G401 (cell line): ENCODE measurements at places on chromosomes 3 and 15.

DNA sequence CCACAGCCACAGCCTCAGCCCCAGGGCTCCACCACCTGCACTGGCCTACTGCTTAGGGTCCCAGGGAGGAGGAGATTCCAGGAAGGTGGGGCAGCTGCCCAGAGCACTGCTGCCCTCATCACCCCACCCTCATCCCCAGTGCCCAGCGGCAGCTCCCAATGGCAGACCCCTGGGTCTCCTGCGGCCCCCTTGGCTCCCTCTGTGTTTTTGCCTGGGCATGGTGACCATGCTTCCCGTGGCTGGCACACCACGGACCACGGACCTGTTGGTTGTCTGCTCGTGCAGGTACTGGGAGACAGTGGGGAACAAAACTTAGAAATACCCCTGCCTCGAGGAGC, 2.7 kb downstream of the CHST13 start:
- no peak for DNase-seq

GRCh38 chr3:42960282-42960681, 18.8 kb upstream of the GASK1A start:
- DNase-seq = no peak

DNA sequence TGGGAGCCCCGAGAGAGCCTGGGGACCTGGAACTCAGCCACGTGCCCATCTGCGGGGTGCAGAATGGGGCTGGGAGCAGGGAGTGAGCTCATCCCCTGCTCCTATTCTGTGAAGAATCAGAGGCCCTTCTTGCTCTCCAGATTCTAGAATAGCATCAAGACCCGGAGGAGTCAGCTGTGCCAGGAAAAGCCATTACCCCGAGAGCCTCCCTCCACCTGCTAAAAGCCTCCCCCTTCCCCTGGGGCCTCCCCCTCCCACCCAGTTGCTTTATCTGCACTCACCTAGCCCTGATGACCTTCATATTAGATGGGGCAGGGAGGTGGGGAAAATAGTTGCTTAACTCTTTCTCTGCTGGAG, 23.1 kb downstream of the CCDC33 start:
- no peak for DNase-seq

DNA sequence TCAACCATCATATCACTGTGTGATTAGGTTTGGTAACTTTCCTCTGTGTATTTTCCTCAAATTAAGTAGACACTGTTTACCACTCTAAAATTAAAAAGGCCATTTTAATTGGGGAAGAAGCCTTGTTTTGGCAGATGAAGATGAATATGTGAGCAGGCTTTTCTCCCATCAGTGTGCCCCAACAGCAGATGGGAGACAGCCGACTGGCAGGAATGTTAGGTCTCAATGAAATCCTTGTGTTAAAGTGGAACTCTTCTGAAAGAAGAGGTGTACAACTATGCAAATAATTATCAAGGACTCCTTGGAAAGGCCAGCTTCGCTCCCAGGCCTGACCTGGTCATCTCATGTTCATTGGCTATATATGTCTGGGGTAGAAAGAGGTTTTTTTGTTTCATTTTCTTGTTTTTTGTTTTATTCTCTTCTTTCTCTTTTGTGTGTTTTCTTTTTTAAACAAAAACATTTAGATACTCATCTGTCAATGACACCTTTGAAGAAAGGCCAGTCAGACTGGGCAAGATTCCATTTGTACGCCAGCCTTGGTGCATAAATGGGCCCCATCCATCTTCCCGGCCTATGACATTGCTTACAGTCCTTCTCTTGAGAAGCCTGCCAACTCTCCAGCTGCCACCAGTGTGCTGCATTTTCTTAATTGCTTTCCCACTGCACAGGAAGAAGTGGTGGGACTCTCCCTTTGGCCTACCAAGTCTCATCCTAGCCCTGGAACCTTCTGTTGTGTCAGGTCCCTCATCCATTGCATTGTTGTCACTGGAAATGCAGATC, 25.8 kb downstream of the LRTM1 start:
- no peak for DNase-seq

DNA sequence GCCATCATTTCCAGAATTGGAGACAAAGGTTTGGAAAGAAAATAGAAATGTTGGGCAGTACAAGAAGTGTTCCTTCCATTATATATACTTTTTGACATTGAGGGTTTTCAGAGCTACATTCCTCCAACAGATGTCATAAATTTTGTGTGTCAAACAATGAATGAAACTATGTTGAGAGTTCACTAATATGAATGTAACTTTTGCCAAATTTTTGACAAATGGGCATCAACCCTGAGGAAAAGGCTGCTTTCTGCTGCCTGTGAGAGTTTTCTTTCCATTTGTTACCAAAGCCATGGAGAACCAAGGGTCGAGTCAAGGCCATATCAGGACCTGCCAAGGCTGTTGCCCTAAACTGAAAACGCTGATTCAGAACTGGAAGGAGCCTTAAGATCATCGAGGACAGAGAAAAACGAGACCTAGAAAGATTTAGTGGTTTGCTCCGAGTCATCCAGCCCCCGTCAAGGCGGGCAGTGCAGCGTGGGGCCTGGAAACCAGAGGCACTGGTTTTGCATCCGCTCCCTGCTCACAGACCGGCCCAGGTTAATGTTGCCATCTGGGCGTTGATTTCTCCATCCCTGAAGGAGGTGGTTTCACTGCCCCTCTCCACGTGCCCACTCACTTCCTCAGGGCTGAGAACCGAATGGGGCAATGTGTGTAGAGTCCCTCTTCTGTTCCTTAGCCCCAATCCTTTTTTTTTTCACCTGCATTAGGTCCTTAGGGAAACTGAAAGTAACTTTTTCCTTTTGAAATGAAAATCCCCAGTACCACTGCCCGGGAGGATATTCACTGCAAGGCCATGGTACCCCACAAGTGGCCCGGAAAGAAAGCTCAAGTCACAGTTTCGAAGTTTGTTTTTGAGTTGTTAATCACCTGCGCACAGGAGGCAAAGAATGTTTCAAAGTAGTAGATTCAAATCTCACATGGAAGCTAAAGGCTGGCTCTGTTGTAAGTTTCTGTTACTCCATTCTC, 32.8 kb downstream of the TPM1 start:
- no peak for DNase-seq

DNA sequence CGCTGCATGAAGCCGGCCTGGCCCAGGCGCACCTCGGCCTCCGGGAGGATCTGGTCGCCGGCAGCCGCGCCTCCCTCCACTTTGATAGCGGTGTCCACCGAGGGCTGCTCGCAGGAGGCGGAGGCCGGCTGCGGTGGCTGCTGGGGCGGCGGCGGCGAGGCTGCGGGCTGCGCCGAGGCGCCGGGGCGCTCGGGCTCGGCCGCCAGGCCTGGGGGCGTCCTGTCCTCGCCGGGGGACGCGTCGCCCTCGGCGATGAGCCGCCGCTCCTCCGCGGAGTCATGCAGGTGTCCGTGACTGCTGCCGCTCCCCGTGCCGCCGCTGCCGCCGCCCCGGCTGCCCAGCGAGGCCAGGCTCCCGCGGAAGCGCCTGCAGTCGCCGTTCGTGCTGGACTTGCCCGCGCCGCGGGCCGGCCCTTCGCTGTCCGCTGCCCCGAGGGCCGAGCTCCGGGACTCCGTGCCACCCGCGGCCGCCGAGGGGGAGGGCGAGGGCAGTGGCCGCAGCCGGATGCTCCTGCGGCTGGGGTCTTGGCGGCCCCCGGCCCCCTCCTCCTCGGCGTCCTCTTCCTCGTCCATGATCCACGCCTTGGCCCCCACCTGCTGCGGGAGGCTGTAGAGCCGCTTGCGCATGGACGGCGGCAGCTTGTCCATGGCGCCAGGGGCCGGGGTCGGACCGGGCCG, 996 bp downstream of the HCN4 start:
- DNase-seq = no peak

DNA sequence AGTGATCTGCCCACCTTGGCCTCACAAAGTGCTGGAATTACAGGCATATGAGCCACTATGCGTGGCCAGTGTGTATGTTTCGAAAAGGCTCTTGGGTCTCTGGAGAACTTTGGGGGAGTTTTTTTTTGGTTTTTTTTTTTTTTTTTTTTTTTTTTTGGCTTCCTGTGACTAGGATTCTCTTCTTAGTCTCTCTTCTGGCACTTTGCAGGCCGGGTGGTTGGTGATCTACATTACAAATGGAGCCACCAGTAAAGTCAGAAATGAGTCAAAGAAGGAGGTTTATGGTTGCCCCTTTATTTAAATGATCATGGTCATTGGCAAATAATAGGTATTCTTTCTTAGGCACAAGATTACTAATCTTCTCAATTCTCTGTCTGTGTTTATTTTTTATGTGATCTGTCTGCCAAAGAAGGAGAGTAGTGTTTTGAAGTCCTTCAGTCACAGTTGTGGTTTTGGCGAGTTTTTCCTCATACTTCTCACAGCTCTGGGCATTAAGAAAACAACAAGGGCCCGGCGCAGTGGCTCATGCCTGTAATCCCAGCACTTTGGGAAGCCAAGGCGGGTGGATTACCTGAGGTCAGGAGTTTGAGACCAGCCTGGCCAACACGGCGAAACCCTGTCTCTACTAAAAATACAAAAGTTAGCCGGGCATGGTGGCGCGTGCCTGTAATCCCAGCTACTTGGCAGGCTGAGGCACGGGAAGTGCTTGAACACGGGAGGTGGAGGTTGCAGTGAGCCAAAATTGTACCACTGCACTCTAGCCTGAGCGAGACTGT, 38.3 kb downstream of the PDE8A start:
- no peak for DNase-seq

- DNase-seq = no peak
Measured at GRCh38 chr3:184531626-184532280, 29.8 kb upstream of the EPHB3 start.

DNA sequence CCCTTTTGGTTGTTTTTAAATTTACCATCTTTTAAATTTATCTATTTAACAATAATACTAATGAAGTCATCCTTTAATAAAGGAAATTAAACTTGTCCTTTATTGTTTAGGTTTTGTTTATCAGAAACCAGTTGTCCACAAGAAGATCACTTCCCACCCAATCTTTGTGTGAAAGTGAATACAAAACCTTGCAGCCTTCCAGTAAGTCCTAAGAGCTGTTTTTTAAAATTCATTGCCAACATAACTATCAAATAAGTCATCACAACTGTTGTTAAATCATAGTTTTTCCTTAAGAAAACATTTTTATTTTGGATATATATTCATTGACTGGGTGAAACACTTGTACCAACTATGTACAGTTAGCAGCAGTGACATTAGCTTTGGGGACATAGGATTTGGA, 59.4 kb downstream of the CALML4 start:
- DNase-seq = no peak

GRCh38 chr3:182786564-182787196, 6.6 kb upstream of the ATP11B start:
- DNase-seq = no peak

GRCh38 chr15:55283379-55284147, 6.0 kb downstream of the RAB27A start:
- DNase-seq = no peak

- peak; percentile 67 for DNase-seq
Measured at GRCh38 chr3:9280451-9281219, 31.2 kb upstream of the SRGAP3 start.
